ENCODE measurements at places on chromosomes 2 and 18.

GRCh38 chr2:1987379-1987778, 243.1 kb upstream of the PXDN start:
- DNase-seq = no peak

DNA sequence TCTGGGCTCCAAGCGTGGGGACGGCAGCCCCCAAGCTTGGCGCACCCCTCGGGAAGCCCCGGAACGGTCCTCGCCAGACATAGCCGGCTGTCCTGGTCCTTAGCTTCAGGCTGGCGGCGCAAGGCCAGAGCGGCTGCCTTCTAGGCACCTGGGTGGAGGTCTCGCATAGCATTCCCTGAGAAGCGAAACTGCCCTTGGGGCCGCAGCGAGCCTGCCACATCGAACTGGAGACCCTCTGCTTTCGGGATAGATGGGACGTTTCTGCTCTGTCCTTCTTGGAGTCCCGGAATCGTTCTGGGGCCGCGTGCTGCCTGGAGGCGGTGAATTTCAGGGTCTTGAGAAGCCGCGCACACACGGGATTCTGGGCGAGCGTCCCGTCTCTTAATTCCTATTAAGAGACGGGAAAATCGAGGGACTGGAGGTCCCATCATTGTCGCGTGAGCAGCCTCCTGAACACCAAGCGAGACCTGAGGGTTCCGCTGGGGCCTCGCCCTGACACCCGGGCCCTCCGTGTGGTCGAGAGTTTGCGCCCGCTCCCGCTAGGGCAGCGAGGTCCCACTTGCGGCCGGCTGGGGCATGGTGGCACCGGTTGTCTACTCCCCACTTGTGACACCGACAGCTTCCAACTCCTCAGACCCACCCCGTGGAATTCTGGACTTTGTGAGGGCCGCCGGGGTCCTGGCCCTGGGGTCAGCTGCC, 9.7 kb upstream of the EN1 start:
- DNase-seq = no peak

DNA sequence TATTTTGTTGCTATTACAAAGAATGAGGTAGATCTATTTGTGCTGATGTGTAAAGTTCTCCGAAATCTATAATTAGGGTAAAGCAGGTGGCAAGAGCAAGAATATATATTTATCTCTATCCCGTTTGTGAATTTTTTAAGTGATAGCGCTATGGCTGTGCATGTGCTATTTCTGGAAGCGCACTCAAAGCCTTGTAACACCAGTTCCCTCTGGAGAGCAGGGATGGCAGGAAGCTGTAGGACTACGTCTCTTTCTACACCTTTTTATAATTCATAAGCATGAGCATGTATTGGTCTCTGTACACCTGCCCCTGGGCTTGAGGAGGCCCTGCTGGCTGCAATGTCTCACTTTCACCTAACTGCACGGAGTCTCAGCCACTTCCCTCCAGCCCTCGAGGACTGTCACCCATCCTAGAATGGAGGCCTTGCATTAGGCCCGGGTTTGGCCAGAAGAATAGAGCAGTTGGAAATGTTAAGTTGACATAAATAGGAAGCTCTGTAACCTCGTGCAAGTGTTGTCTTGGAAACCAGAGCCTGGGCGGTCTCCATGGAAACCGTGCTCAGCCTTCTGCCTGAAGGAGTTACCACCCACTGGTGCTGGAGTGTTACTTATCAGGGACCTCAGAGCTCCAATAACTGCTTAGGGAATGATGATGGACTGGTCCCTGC, 20.9 kb downstream of the ITM2C start:
- no peak for DNase-seq

- DNase-seq = no peak
Observed at GRCh38 chr2:2050446-2050845, 280.6 kb downstream of the MYT1L start.

- DNase-seq = no peak
Observed at GRCh38 chr2:128756365-128756717, 437.7 kb upstream of the HS6ST1 start.

DNA sequence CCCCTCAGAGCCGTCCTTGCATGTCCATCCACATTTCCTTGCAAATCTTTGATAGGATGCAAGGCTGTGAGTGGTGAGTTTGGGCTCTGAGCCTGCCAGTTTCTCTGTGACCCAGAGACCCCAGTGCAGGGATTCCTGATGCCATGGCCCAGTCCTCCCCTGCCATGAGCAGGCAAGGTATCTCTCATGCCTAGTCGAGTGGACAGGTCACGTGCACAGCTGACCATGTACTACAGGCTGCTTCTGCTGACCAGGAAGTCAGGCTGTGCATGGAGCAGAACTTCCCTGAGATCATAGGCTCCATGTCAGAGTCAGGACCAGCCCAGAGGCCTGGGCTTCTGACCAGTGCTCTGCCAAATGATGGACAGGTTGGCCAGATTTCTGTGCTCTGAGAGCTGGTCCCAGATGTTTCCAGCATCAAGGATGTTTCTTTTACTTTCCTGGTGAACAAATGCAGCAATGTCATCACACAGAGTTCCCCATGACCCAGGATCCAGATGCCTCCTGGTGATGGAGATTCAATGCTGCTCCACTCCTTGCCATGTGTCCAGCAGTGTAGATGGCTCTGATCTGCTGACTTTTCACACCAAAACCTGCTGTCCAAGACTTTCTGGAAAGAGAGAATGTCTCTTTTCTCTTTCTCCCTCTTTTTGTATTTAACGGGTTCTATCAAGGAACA, 321.6 kb upstream of the HS6ST1 start:
- DNase-seq = no peak

- DNase-seq = no peak
Observed at GRCh38 chr18:13627639-13628038, 98.7 kb downstream of the FAM210A start.

- no peak for DNase-seq
Observed at GRCh38 chr2:26325851-26326250, 20.1 kb upstream of the SELENOI start.

DNA sequence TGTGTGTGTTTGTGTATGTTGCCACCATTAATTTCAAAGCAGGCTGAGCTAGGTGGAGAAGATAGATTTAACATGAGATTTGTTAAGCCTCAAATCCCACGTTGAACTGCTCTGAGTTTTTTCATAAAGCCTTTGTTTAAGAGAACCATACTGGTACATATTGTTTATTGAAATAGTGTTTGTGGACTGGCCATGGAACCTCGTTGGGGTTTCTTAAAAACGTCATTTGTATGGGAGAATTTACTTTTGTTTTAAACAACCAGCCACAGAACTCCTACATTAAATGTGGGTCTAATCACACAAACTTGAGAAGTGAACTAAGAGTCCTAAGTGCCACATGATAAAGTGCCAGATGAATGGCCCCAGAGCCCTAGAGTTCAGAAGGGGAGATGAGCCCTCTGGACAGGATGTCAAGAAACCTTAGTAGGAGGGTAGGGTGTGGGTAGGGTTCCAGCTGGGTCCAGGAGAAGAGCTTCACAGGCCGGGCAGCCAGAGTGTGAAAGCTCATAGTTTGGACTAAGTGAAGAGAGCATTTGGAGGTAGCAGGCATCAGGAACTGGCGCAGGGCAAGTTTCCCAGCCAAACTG, 120.6 kb upstream of the EML6 start:
- no peak for DNase-seq

DNA sequence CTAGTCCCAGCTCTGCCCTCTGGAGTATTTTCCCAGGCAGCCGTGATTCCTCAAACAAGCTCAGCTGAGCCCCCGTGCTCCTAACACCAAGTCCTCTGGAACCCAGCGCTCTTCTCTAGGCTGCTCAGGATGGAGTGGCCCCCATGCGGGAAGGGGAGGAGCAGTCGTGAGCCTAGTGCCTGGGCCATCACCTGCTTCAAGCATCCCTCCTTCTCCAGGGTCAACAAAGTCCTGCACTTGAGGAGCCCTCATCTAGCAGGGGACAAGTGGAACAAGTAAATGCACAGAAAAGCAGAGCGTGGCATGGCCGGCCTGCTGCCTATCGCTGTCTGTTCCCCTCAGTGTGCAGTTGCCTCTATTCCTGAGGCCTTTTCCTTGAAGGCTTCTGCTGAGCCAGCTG, 168.6 kb downstream of the INHBB start:
- DNase-seq = no peak

DNA sequence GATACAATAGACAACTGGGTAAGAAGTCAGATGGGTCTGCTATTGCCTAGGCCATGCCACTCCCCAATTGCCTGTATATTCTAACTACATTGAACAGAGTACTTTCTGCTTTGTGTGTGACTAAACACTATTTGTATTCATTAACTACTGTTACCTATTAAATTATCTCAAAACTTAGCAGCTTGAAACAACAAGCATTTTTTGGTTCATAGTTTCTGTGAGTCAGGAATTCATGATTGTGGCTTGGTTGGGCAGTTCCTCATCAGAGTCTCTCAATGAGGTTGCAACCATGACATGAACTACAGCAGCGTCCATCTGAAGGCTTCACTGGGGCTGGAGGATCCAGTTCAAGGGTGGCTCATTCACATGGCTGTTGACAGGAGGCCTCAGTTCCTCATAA, 205.7 kb downstream of the EN1 start:
- no peak for DNase-seq

DNA sequence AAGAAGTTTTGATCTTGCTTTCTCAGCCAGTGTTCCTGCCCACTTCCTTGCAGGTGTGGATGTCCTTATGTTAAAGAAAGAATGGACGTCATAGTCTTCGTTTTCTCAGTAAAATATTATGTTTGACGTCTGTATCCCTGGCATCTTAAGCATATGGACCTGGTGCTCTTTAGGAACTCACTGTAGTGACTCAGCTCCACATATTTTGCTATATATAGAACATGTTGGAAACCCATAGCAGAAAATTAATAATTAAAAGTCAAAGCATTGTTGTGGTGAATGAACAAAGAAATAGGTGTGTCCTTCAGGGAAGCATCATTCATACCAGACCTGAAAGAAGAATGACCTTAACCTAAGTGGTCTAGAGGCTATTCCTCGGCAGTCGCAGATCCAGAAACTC, 196.1 kb downstream of the MCFD2 start:
- no peak for DNase-seq

DNA sequence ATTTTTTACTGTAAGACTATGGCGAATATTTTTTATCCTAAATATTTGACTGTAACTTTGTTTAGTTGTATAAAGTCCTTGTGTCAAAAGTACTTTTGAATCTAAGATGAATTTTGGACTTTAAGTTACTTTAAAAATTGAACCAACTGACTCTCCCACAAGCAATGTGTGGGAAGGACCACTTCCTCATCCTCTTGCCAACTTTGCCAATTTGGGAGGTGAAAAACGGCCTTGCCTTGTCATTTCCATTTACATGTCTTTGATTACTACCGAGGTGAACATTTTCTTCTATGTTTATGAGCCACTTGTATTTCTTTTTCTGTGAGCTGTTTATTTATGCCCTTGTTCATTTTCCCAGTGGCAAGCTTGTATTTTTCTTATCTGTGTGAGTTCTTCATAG, 12.8 kb upstream of the MSGN1 start:
- no peak for DNase-seq

DNA sequence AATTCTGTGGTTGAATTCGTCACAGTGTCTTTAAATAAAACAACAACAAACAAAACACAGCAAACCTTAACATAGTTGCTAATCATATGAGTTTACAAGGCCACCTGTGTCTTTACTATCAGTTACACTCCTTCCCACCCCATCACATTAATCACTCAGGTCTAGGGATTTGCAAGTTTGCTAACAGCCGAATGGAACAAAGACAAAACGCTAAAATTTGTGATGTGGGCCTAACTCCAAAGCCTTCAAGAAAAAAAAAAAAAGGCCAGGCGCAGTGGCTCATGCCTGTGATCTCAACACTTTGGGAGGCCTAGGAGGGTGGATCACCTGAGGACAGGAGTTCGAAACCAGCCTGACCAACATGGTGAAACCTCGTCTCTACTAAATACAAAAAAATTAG, 566 bp upstream of the POLI start:
- DNase-seq = no peak

- DNase-seq = no peak
Observed at GRCh38 chr18:36974686-36975085, 145.8 kb downstream of the KIAA1328 start.

DNA sequence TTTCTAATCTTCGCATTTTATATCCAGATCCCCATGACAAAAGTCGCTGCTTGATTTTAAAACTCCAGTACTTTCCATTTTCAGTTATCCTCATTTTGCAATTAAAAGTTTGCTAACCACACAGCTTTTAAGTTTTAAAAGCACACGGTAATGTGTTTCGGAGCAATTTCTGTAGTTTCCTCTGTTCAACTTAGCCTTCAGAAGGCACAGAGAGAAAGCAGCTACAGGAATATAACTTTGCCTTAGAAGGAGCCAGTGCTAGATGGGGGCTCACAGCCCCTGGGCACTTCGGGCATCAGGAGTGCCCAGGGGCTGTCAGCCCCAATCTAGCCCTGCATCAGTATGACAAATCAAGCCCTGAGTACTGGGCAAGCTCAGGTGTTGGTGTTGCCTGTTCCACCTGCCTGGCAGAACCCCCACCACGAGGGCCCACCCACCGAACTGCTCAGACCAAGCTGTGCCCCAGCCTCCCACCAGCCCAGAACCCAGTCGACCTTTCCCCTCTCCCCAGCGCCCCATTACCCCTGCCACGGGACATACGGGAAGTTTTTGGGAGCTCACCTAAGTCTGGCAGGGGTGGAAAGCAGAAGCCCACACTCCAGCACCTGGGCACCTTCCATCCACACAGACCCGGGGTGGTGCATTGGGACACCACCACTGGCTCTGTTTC, 47.3 kb downstream of the TRABD2A start:
- no peak for DNase-seq

- DNase-seq = no peak
Observed at GRCh38 chr2:215604606-215605005, 168.7 kb upstream of the FN1 start.

- DNase-seq = no peak
Observed at GRCh38 chr2:62045017-62045543, 139.6 kb downstream of the COMMD1 start.

DNA sequence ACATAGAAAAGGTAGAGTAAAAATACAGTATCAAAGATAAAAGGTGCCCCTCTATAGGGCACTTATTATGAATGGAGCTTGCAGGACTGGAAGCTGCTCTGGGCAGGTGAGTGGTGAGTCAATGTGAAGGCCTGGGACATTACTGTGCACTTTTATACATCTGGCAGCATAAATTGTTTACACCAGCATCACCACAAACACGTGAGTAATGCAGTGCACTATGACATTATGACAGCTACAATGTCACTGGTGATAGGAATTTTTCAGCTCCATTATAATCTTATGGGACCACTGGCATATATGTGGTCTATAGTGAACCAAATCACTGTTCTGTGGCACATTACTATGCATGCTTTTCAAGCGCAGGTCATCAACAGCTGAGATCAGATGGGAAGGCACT, 48.1 kb downstream of the TPGS2 start:
- DNase-seq = no peak

DNA sequence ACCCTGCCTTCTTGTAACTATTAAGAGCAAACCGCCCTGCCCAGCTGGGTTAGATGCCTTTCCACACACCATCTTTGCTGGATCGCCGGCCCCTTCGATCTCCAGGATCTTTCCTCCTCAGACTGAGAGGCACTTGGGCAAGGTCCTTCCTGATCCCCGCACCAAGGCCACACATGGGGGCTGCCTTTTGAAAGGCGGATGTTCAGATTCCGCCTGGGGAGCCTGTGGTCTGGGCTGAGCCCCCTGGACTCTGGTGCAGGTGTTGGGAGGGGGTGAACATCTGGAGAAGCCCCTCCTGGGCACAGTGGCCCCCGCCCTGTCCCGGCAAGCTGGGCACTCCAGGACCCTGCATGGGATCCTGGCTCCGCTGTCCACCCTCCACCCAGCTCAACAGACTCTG, 135.4 kb upstream of the HDAC4 start:
- no peak for DNase-seq

- DNase-seq = no peak
Observed at GRCh38 chr18:25727281-25727985, 363.0 kb downstream of the SS18 start.

- DNase-seq = no peak
Observed at GRCh38 chr18:5600378-5601071, 56.7 kb upstream of the EPB41L3 start.

Data from stimulated activated CD8-positive, alpha-beta memory T cell treated with anti-CD3 and anti-CD28 coated beads, Interleukin-15, amount 100 ng/mL, for 24 hours (primary cell).